Chondrocyte (in vitro differentiated cells): ENCODE measurements at places on chromosomes 4 and X. TPM values are rescaled to one million over a fixed set of nuclear protein-coding genes. Genes with fewer than 3 reads are reported as not detected.

- no peak overlapping the region for H3K27ac ChIP-seq
- H3K4me3 ChIP-seq, result no peak overlapping the region
- H3K27me3 ChIP-seq, result peaks cover 3% of the 10 kb centered on the region
- H3K4me1 ChIP-seq, result no peaks in the 10 kb centered on the region
- no peak for DNase-seq
Measured at GRCh38 chrX:87468941-87469340, 48.7 kb upstream of the KLHL4 start.

ARHGEF38 gene
- not detected in 3 replicates for total RNA-seq

DNA sequence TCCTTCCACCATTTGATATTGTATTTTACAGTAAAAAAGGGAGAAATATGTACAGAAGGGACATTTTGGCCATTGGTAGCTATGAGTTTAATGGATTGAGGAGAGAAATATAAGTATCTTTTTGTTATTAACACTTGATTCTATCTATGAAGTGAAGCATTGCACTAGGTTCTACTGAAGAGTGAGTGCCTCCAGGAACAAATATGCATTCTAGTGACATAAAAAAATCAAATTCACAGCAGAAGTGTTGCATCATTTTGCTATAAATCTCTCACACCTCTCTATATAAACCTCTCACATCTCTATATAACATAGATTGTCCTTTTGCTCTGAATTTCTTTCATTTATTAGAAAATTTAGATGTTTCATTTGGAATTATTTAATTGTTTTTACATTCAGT lies 425 bp downstream of the SYTL5 start:
- H3K27me3 ChIP-seq, result no peaks in the 10 kb centered on the region
- no peak for DNase-seq
- no peak overlapping the region for H3K4me3 ChIP-seq

GRCh38 chr4:87943660-87944149 lies 31.8 kb upstream of the SPP1 start:
- no peak overlapping the region for H3K4me3 ChIP-seq
- no peak overlapping the region for H3K27ac ChIP-seq
- H3K27me3 ChIP-seq, result no peaks in the 10 kb centered on the region
- H3K4me1 ChIP-seq, result peaks cover 22% of the 10 kb centered on the region

DNA sequence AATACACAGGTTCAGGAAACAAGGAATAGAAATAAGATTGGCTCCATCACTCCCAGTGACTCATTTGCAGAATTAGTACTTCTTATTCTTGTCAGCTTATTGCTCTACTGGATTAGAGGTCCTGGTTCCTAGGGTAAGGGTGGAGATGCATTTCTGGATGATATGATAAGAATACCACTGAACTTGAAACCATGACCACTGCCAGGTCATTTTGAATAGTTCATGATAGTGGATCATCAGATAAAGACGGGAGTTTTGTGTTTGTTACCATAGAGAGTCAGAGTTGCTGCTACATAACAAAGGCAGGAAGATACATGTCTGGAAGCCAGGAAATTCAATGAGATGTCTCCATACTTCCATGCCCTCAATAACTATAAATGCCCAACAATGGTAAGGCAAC lies 109.2 kb upstream of the FAT1 start:
- H3K36me3 ChIP-seq, result no peaks in the 10 kb centered on the region
- H3K27ac ChIP-seq, result no peak overlapping the region
- no peak overlapping the region for H3K4me3 ChIP-seq
- H3K4me1 ChIP-seq, result peaks cover 10% of the 10 kb centered on the region

GRCh38 chrX:40100537-40101429 lies 3.0 kb upstream of the BCOR start:
- peaks cover 24% of the 10 kb centered on the region for H3K4me1 ChIP-seq
- peak overlapping the region; percentile 25 for H3K4me3 ChIP-seq
- no peak for DNase-seq
- peak overlapping the region; percentile 88 for H3K27ac ChIP-seq
- no peaks in the 10 kb centered on the region for H3K36me3 ChIP-seq
- H3K27me3 ChIP-seq, result no peaks in the 10 kb centered on the region

BMPR1B gene
- total RNA-seq, result 5.6 to 19.4 TPM (median 7.8 TPM) in 3 replicates

DNA sequence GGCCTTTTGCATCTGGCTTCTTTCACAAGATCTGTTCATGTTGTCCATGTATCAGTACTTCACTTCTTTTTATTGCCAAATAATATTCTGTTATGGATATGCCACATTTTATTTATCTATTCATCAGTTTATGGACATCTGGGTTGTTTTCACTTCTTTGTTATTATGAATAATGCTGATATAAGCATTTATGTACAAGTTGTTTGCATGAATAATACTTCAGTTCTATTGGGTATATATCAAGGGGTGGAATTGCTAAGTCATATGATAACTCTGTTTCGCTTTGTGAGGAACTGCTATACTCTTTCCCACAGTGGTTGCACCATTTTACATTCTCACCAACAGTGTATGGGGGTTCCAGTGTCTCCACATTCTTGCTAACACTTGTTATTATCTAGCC lies 190.4 kb downstream of the RBMX2 start:
- no peak overlapping the region for H3K27ac ChIP-seq
- H3K4me3 ChIP-seq, result no peak overlapping the region
- DNase-seq, result no peak
- H3K27me3 ChIP-seq, result no peaks in the 10 kb centered on the region
- H3K36me3 ChIP-seq, result no peaks in the 10 kb centered on the region
- no peaks in the 10 kb centered on the region for H3K4me1 ChIP-seq

- peaks cover 9% of the 10 kb centered on the region for H3K36me3 ChIP-seq
- H3K27me3 ChIP-seq, result no peaks in the 10 kb centered on the region
- H3K4me1 ChIP-seq, result no peaks in the 10 kb centered on the region
- H3K4me3 ChIP-seq, result no peak overlapping the region
- H3K27ac ChIP-seq, result no peak overlapping the region
Measured at GRCh38 chrX:54066841-54067240, 22.6 kb upstream of the PHF8 start.

ASB12 gene
- 0.27 to 0.44 TPM in 2 of 3 replicates, not detected in the other for total RNA-seq

TCEAL8 gene
- 81.0 to 94.3 TPM (median 84.3 TPM) in 3 replicates for total RNA-seq

DNA sequence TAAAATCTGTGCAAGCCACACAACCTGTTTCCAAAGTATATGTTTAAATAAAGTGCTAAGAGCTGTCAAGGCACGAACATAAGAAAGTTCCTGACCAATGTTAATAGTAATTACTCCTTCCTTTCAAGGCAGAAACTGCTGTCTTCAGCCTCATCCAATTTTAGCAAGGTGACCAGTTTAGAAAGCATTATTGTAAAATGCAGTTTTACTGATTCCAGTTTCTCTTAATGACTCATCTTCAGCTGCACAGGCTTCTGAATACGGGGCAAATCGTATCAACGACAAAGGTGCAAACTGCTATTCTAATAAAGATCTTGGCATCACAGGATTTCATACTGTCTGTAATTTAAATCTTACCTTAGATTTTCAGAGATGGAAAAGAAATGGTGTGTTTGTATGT lies 87.5 kb downstream of the PPP3CA start:
- peaks cover 32% of the 10 kb centered on the region for H3K4me1 ChIP-seq
- no peak overlapping the region for H3K27ac ChIP-seq

DNA sequence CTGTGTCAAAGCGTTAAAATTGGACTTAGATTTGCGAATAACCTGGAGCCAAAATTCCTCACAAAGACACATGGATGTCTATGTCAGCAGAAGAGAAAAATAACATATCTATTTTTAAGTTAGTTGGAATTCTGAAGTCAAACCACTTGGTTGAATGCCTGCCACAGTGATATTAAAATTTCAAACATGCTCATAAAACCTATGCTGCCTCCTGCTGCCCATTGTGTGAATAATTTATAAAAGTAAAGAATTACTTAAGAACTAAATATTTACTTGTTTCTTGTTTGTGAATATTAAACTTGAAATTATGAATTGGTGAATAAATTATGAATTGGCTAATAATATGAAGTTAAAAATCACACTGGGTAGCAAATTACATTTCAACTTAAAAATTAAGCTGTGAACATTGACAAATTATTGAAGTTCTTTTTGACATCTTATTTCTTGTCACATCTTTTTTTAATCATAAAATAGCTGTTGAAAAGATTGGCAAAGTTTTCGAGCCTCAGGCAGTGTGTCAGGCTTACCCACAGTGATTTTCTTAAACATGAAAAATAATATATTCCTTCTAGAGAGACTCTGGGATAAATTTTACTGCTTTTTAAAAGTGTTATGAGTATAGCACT lies 35.4 kb downstream of the FABP2 start:
- no peak for DNase-seq
- H3K27ac ChIP-seq, result peak overlapping the region; percentile 55
- H3K36me3 ChIP-seq, result no peaks in the 10 kb centered on the region
- no peak overlapping the region for H3K4me3 ChIP-seq
- H3K4me1 ChIP-seq, result peaks cover 26% of the 10 kb centered on the region

DNA sequence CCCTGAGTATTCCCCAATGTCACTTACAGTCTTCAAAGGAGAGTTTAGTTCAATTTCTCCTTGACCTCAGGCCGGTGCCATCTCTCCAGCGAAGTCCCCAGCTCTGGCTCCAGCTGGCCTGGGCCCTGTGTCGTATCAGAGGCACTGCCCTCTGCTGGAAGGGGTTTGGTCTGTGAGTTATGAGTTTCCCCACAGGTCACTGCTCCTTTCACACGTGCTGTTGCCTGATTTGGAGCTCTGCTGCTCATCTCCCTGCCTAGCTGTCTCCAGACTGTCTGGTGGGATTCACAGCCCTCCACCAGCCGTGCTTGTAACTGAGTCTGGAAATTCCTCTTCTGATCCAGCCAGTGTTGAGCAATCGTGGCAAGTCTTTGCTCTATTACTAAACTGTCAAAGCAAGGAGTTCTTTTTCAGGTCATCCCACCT lies at the start of gene RAP2C:
Gene RAP2C, minus strand, starts transcription at position 105 of the 426 bp plus-strand sequence. CDS start 2,179 bp downstream, outside the sequence.
- peaks cover 2% of the 10 kb centered on the region for H3K36me3 ChIP-seq
- H3K27ac ChIP-seq, result peak within 1 kb of the TSS; percentile 93
- H3K27me3 ChIP-seq, result no peaks in the 10 kb centered on the region
- no peak for DNase-seq
- peak within 1 kb of the TSS; percentile 92 for H3K4me3 ChIP-seq
- peaks cover 31% of the 10 kb centered on the region for H3K4me1 ChIP-seq

DNA sequence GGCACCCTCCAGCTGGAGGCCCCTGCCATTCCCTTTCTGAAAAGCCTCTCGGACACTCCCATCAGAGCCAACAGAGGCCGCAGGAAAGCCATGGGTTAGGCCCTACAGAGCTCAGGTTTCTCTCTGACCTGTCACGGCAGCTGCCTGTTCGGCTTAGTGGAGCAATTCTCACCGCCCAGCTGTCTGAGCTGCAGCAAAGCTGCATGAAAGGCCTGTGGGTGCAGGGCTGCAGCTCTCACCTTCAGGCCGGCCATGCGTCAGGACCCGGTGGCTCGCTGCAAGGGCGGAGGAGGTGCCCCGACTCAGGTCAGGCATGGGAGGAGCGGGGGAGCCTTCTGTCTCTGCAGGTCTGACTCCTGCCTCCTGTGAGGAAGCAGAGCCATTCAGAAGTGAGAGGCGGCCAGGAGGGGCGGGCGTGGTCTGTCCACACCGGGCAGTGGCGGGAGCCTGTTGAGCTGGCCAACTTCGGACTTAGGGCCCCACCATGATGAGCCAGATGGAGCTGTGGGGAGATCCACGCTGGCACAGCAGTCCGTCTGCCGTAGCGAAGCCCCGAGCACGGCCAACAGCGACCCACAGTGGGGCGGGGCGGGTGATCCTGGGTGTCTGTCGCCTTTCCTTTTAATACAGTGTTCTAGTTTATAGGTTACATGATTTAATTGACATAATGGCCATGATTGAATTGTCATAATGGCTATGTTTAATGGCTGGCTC lies 23.4 kb downstream of the PDE6B start:
- H3K4me1 ChIP-seq, result no peaks in the 10 kb centered on the region
- DNase-seq, result peak; percentile 73
- H3K36me3 ChIP-seq, result no peaks in the 10 kb centered on the region
- H3K4me3 ChIP-seq, result no peak overlapping the region

DNA sequence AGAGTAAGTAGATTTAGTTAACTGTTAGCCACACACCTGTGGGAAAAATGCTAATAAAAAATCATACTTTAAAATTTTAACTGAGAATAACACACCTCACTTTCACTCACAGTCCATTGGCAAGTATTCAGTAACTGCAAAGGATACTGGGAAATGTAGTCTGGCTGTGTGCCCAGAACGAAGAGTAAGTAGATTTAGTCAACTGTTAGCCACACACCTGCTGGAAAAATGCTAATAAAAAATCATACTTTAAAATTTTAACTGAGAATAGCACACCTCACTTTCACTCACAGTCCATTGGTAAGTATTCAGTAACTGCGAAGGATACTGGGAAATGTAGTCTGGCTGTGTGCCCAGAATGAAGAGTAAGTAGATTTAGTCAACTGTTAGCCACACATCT lies 178.4 kb upstream of the NWD2 start:
- no peak overlapping the region for H3K27ac ChIP-seq
- no peak for DNase-seq
- no peaks in the 10 kb centered on the region for H3K4me1 ChIP-seq

YIPF6 gene
- total RNA-seq, result 34.2 to 42.9 TPM (median 41.1 TPM) in 3 replicates

DNA sequence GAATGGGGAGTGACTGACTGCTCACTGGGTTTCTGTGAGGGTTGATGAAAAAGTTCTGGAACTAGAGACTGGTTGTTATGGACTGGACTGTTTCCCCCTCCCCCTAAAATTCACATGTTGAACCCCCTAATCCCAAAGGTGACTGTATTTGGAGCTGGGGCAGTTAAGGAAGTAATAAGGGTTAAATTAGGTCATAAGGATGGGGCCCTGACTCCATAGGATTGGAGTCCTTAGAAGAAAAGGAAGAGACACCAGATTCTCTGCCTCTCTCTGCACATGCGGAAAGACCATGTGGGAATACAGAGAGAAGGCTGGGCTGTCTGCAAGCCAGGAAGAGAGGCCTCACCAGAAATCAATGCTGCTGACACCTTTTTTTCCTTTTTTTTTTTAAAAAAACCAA lies 38.2 kb downstream of the ZBTB49 start:
- H3K4me3 ChIP-seq, result no peak overlapping the region
- H3K27me3 ChIP-seq, result no peaks in the 10 kb centered on the region
- peaks cover 7% of the 10 kb centered on the region for H3K36me3 ChIP-seq
- no peak overlapping the region for H3K27ac ChIP-seq

RBM3 gene
- total RNA-seq, result 224 to 303 TPM (median 283 TPM) in 3 replicates

DNA sequence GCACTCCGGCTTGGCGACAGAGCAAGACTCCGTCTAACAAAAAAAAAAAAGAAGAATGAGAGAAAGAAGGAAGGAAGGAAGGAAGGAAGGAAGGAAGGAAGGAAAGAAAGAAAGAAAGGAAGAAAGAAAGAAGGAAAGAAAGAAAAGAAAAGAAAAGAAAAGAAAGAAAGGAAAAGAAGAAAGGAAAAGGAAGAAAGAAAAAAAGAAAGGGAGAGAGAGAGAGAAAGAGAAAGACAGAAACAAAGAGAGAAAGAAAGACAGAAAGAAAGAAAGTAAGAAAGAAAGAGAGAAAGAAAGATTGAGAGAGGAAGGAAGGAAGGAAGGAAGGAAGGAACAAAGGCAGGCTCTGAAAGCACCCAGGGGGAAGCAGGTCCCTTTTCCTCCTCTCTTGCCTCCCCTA lies 336.6 kb upstream of the GATB start:
- peaks cover 25% of the 10 kb centered on the region for H3K4me1 ChIP-seq
- no peaks in the 10 kb centered on the region for H3K36me3 ChIP-seq
- no peaks in the 10 kb centered on the region for H3K27me3 ChIP-seq
- no peak for DNase-seq

DNA sequence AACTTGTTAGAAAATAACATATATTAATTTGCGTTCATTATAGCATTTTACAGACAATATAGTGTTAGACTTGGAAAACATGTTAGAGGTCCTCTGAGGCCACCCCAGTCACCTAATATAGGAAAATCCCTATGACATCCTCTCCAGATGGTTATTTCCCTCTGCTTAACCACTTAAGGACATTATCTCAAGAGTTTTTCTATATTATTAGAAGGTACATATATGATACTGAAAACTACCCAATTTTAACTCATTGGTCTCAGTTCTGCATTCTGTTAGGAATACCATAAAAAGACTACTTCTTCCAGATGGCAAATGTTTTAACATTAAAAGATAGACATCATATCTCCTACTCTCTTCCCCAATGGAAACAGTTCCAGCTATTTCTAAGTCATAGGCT lies 21.4 kb downstream of the PTPN13 start:
- no peak overlapping the region for H3K27ac ChIP-seq
- H3K27me3 ChIP-seq, result no peaks in the 10 kb centered on the region
- no peak overlapping the region for H3K4me3 ChIP-seq
- DNase-seq, result no peak
- peaks cover 29% of the 10 kb centered on the region for H3K4me1 ChIP-seq
- peaks cover 4% of the 10 kb centered on the region for H3K36me3 ChIP-seq
